ENCODE measurements at places on chromosomes 2 and 18.
A peak's percentile ranks its signal among the peaks of the same experiment; 100 is the strongest.

- no peak for DNase-seq
Measured at GRCh38 chr2:73838889-73839534, 10.3 kb downstream of the STAMBP start.

DNA sequence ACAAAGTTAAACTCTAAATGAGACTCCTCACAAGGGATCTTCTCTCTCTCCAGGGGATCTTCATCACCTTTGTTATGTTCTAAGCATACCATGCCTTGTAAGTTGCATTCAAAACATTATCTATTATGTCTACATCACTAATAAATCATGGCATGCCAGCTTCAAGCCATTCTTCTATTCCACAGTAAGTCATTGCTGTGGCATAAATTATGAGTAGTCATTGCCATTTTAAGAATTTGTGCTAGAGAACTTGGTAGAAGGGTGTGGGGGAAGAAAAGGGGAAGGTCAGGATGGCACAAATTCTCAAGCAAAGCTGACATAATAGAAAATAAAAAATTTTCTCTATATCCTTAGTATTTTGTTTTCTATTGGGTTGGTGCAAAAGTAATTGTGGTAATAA, 33.5 kb downstream of the BARD1 start:
- no peak for DNase-seq

DNA sequence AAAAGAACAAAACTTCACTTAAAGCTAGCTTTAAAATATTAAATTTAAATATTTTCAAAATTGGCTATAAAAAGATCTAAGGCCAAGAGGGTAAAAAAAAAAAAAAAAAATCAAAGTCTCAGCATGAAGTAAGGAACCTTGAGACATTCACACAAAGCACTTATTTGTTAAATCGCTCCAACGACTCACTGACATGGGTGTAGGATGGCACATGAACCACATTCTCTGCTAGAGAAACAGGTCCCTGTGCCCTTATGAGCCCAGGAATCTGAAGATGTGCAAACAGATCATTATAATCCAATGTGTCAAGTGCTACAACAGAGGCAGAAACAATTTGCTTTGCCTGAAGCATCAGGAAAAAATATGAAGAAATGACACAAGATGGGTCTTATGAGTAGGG, 13.8 kb downstream of the LAPTM4A start:
- no peak for DNase-seq

- no peak for DNase-seq
Measured at GRCh38 chr2:218880102-218880858, at the start of gene WNT10A. TSS of gene WNT10A (plus strand) at chr2:218880852. CDS start at chr2:218880996, 144 bp downstream.

- DNase-seq: no peak
Measured at GRCh38 chr2:30310955-30311354, 79.6 kb downstream of the LBH start.

- no peak for DNase-seq
Measured at GRCh38 chr2:165958313-165958960, 4.9 kb upstream of the TTC21B start.

- DNase-seq: no peak
Measured at GRCh38 chr2:119142824-119143223, 15.7 kb downstream of the C1QL2 start.

DNA sequence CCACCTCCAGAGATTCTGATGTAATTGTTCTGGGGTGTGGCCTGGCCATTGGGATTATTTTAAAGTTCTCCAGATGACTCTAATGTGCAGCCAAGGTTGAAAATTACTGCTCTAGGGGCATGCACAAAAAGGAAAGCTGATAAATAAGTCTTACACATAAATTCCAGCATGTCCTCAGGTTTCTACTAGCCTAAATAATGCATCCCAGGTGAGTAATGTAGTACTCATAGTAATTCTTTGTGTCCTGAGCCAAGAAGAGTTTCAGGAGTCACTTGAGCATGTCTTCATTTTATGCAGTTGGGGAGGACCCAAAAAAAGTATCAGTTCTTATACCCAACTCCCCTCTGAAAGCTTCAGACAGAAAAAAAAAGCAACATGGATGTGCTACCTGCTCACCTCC, 130.1 kb upstream of the SP5 start:
- no peak for DNase-seq

GRCh38 chr2:99140860-99141109, 722 bp upstream of the C2orf15 start:
- DNase-seq: no peak

DNA sequence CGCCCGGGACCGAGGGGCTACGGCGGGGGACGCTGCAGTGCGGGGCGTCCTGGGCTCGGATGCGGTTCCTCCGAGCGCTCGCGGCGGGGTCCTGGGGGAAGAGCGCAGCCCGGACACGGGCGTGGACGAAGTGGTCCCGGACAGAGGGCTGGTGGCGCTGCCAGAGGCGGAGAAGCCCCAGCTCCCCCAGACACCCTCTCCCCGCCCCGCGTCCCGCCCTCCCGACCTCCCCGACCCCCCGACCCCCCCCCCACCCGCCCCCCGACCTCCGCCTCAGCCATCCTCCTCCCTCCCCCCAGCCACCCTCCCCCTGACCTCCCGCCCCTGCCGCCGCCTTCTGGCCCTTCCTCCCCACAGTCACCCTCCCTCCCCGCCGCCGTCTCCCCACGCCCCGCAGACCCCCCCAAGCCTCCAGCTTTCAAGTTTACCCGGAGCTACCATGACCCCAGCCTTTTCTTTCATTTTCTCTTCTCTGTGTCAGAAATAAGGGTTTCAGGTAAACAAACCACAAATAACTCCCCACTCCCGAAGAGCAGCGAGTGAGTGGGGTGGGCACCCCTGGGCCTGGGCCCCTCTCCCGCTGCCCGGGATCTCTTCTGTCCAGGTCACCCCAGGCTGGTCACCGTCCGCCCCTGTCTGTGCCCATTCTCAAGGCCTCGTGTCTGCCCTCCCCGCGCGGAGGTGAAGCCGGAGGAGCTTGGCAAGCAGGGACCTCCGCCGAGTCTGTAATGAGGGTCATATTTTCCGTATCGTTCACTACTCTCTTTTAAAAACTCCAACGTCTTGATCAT, 5.1 kb downstream of the NFATC1 start:
- DNase-seq: no peak

- DNase-seq: no peak
Measured at GRCh38 chr2:61995515-61995914, 90.0 kb downstream of the COMMD1 start.

DNA sequence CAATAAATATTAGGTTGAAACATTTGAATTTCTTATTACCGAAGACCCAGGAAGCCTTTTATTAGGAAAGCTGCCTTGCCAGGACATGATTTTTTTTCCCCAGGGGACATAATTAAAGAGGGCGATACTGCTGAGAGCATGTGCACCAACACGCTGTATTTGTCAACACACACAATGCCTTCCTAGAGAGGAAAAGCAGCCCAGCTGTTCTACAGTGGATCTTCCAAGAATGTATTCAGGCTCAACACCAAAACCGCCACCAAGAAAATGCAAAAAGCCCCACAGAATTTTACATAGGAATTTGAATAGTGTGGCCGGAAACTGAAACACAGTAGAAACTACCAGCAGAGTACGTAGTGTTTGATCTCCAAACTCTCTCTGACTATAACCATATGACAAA, 320.4 kb downstream of the DLGAP1 start:
- no peak for DNase-seq

DNA sequence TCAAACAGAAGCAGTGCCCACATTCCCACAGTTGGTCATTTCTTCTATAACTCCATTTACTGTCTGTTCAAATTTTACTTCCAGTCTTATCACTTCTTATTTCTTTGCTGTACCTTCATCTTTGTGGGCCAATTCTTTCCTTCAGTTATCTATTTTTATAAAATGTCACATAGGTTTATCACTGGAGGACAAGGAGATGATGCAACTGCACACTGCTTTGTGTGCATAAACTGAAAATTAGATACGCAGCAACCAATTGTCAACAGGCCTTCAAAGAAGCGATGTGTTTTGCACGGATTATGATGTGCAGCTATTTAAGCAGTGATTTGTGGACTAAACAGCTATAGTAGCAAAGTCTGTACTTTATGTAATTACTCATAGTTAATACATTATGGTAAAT, 726.8 kb upstream of the GCFC2 start:
- no peak for DNase-seq

DNA sequence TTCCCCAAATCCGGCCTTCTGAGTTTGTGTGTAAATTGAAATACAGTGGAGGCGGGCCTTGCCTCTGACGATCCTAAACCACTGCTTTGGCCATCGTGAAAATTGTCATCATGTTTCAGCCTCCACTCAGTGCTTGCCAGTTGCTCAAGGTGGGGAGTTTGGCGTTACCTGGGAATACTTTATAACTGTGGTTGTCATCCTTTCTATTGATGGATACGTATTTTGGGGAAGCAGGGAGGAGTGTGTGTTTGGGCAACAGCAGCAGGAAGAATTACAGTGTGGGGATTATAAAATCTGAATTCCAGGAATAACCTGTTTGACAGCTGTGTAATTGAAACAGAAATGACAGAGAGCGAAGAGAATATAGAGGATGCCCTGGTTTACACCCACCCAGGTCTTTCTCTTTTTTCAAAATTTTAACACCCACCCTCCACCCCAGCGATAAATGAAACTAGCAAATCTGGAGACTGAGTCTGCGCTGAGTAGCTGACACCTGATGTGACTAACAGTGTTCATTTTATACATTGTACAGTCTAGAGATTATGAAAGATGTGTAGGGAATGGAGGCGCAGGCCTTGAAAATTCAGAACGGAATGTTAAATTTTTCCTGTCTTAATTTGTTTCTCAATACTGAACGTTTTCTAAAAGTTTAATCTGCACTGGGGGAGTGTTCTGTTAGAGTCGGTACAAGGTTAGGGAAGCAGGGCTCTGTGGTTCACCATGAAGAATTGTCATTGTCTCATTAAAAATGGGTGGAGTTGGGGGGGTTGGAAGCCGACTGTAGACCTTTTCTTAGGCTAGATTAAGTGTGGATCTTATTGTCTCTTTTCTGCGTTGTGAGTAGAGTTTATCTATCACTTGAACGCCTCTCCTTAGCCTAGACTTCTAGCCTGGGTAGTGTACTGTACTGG, 1.6 kb downstream of the MAP4K4 start:
- DNase-seq: no peak

- DNase-seq: no peak
Measured at GRCh38 chr2:26717362-26717761, 24.8 kb downstream of the KCNK3 start.

GRCh38 chr2:85806358-85807118, 52.7 kb downstream of the ATOH8 start:
- no peak for DNase-seq

GRCh38 chr2:159939946-159940345, 122.5 kb downstream of the PLA2R1 start:
- DNase-seq: peak; percentile 16

DNA sequence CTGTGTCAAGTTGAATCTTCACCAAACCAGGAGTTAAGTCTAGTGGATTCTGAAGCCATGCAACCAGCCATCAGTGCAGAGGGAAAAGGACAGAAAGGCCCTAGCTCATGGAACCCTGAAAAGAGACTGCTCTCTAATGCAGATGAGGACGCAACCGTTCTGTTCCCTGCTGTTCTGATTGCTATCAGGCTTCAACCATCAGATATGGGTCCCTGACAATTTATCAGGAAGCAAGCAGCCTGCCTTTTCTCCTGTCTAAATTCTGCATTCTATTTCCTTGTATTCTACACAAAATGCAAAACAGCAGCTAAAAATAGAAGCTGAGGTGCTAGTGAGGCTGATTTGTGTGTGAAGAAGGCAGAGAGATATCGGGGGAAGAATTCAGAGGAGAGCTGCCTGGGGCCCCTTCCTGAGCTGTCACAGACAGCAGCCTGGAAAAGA, 68.4 kb upstream of the RTN4 start:
- DNase-seq: no peak

Measured in HEK293T (cell line).